Left cardiac atrium (tissue), 4 donors: ENCODE measurements at places on chromosomes 13 and 19. TPM values are rescaled to one million over a fixed set of nuclear protein-coding genes. Genes with fewer than 3 reads are reported as not detected.
A peak's percentile ranks its signal among the peaks of the same experiment; 100 is the strongest.

DNA sequence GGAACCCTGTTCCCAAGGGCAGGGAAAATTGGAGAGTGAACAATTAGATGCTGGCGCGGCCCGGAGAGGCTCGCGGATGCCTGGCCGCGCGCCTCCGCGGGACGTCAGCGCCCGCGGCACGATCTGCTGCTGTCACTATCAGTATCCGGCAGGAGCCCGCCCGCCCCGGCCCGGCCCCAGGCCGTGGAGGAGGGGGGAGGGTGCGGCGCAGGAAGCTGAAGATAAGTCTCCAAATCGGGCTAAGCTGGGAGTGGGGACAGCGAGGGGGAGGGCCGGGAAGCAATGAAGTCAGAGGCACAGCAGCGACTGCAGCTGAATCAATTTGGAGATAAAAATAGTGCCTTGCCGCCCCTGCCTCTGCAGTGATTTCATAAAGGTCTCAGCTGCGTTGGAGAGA, 441.5 kb upstream of the KLF12 start:
- peak; percentile 93 for DNase-seq

MVB12A gene
- total RNA-seq = 22.6 TPM

GRCh38 chr13:104975272-104975671, 1560.2 kb downstream of the EFNB2 start:
- DNase-seq = no peak

DNA sequence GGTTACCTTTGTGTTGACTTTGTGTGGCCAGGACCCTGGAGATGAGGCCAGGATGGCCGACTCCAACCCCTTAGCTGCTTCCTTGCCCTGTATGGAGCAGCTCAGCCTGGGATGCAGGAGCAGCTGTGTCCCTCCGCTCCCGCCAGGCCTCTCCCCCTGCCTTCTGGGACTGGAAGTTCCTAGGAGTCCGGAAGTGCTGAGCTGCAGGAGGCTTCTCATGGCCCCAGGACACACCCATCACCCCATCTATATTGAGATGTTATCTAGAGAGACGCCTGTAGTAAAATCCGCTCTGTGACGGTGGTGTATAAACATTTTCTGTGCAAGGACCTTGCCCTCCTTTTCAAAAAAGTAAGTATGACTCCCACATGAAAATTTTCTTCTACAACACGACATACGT, 27.0 kb downstream of the WTIP start:
- no peak for DNase-seq

NCR1 gene
- not detected for total RNA-seq
